Activated CD8-positive, alpha-beta memory T cell treated with anti-CD3 and anti-CD28 coated beads, Interleukin-2, amount 10 ng/mL, durations not matched to agents 7 days and 5 days (primary cell): ENCODE measurements at places on chromosomes 4 and X.

GRCh38 chr4:3708103-3708510, 58.1 kb upstream of the ADRA2C start:
- no peak overlapping the region for H3K4me3 ChIP-seq
- no peaks in the 10 kb centered on the region for H3K4me1 ChIP-seq
- no peaks in the 10 kb centered on the region for H3K36me3 ChIP-seq
- H3K27me3 ChIP-seq = peaks cover 3% of the 10 kb centered on the region
- no peak overlapping the region for H3K27ac ChIP-seq

DNA sequence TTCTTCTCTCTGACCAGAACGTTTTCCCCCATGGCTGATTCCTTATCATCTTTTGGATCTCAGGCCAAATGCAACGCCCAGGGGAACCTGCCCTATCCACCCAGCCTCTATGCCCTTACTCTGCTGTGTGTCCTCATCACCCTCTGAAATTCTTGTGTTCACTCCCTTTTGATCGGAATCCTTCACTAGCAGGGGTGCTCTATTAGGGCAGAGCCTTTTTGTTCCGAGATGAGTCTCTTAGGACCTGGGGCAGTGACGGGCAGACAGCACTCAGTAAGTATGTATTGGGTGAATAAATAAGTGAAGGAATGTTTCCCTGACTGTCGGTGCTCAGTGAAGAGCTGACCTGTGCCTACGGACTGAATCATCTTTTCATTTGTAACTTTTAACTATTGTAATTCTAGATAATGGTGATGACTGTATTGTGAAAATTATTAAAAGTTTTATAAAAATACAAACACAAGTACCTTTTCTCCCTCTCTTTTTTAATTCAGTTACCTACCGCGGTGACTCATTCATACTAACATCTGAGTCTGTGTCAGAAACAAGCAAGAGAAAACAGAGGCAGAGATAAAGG, 4.8 kb upstream of the TENM3 start:
- H3K4me1 ChIP-seq = no peaks in the 10 kb centered on the region
- H3K27ac ChIP-seq = no peak overlapping the region
- no peaks in the 10 kb centered on the region for H3K36me3 ChIP-seq
- no peak for DNase-seq
- no peaks in the 10 kb centered on the region for H3K27me3 ChIP-seq
- H3K4me3 ChIP-seq = no peak overlapping the region

DNA sequence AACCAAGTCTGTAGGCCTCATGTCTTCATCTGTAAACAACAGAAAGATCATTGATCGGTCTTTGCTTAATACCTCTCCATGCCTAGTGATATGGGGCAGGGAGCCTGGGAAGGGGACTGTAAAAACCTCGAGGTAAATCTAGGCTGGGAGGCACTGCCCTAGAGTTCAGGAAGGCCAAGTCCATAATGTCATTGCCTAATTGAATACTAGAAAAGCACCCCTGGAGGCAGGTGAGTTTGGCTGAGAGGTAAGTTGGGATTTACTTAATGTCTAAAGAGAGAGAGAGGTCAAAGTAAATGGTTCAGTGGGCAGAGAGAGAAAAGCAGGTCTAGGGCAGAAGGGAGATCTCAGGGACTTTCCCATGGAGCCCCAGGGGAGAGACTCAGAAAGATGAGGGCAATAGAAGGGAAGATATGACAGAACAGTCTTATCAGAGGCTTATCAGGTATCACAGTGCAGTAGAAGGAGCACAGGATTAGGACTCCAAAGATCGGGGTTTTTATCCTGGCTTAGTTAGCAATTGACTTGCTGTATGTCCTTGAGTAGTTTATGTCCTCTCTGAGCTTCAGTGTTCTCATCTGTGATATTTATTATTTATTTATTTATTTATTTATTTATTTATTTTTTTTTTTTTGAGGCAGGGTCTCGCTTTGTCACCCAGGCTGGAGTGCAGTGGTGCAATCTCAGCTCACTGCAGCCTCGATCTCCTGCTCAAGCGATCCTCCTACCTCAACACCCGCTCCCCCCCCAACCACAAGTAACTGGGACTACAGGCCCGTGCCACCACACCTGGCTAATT, 85.2 kb downstream of the SLC16A2 start:
- H3K27me3 ChIP-seq = no peaks in the 10 kb centered on the region
- no peak for DNase-seq

DNA sequence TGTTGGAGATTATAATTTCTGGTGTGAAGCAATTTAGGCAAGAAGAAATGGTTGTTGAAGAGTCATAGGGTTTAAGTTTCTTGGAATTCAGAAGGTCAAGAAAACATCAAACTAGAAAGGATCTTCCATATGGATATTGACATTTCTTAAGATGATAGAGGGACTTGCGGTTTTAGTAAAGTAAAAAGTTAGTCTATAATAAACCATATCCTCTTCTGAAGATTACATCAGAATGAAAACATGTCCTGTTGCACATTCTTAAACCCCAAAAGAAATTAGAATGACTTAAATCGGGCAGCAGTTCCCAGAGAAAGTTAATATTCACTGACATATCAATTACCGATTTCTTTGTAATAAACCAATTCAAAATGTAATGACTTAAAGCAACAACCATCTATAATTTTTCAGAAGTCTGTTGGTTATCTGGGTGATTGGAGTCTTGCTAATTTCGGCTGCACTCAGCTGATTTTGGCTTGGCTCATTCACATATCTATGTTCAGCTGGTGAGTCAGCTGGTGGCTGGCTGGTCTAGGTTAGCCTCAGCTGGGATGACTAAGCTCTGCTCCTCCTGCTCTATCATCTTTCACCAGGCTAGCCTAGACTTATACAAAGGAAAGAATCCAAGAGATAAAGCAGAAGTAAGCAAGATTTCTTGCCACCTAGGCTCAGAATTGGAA, 24.4 kb upstream of the DYNLT3 start:
- peak; percentile 49 for DNase-seq
- H3K36me3 ChIP-seq = peaks cover 9% of the 10 kb centered on the region
- H3K4me3 ChIP-seq = no peak overlapping the region
- H3K27ac ChIP-seq = no peak overlapping the region
- peaks cover 10% of the 10 kb centered on the region for H3K4me1 ChIP-seq

GRCh38 chrX:43808231-43808630, 74.0 kb downstream of the MAOB start:
- H3K4me1 ChIP-seq = peaks cover 4% of the 10 kb centered on the region
- H3K4me3 ChIP-seq = no peak overlapping the region
- peaks cover 1% of the 10 kb centered on the region for H3K36me3 ChIP-seq
- DNase-seq = no peak
- no peak overlapping the region for H3K27ac ChIP-seq
- H3K27me3 ChIP-seq = peaks cover 3% of the 10 kb centered on the region

DNA sequence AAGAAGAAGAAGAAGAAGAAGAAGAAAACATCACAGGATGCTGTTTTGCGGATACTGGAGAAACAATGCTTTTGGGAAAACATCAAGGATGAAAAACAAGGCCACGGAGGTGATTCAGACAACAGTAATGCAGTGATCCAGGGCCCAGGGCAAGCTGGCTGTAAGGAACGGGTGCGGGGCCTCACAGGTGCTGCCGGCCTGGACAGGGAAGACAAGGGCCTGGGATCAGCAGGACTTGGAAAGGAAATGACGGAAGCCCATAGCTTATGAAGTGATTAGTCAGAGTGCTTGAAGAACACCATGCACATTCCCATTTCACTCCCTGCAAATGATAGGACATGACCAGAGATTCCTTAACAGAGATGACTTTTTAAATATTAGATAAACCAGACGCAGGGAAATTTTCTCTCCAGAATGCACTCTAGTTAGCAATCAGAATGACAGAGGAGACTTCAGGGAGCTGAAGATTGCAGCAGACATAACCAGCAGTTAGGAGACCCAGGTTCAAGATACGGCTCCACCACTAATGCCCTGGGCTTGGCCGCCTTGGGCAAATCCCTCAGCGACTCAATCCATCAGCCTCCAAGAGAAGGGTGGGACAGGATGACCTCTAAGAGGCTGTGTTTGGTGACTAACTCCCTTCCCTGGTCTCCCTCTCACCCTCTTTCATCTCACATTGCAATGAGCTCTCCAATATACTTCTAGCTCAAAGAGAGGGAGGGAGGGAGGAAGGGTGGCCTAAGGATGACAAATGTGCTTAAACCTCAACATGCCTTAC, 54.1 kb downstream of the APBB2 start:
- no peaks in the 10 kb centered on the region for H3K4me1 ChIP-seq
- no peak overlapping the region for H3K27ac ChIP-seq
- peaks cover 2% of the 10 kb centered on the region for H3K27me3 ChIP-seq
- DNase-seq = no peak
- no peak overlapping the region for H3K4me3 ChIP-seq
- H3K36me3 ChIP-seq = no peaks in the 10 kb centered on the region

DNA sequence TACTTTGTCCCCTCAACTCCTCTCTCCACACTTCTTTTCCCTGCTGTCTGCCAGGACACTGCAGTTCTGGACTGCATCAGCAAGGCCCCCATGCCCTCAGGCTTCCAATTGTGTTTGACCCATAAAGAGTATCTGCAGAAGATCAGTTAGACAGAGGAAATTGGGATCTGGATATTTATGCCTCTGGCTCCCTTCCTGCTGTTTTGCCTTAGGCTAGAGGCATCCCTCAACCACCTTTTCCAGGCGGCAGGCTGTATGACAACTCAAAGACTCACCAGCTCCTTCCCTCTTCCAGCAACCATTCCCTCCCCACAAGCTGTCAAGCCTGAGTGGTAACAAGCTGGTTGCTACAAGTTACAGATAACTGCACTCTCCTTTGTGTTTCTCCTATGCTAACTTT, 66.4 kb upstream of the NDP start:
- no peaks in the 10 kb centered on the region for H3K4me1 ChIP-seq
- H3K27ac ChIP-seq = no peak overlapping the region
- DNase-seq = no peak
- H3K4me3 ChIP-seq = no peak overlapping the region
- no peaks in the 10 kb centered on the region for H3K27me3 ChIP-seq

DNA sequence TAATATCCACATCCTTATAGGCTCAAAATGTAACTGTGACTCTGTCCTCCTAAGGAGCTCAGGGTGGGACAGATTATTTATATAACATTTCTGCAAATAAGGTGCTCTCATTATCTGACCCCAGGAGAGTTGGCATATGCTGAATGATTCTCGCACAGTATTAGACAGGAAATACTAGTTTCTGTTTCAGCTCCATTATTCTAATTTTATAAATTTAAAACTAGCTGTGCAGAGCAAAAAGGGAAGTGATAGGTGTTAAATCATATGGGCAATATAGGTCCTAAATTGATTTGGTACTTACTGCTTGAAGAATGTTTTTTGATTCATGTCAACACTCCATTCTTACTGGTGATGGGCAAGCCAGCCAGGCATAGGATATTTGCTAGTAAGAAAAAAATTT, 141.5 kb downstream of the GLRA2 start:
- no peak overlapping the region for H3K4me3 ChIP-seq
- no peaks in the 10 kb centered on the region for H3K36me3 ChIP-seq
- DNase-seq = no peak
- no peak overlapping the region for H3K27ac ChIP-seq
- no peaks in the 10 kb centered on the region for H3K4me1 ChIP-seq

DNA sequence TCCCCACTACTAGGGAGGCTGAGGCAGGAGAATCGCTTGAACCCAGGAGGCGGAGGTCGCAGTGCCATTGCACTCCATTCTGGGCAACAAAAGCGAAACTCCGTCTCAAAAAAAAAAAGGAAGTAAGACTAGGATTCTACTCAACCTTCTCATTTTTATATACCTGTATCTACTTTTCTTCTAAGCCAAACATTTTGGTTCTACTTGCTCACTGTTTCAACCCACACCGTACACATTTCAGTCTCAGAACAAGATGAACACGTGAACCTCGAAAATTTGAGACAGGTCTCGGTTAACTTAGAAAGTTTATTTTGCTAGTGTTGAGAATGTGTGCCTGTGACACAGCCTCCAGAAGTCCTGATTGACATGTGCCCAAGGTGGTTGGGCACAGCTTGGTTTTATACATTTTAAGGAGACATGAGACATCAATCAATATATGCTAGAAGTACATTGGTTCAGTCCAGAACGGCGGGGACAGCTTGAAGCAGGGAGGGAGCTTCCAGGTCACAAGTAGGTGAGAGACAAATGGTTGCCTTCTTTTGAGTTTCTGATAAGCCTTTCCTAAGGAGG, 3.7 kb downstream of the ADD1 start:
- H3K36me3 ChIP-seq = peaks cover 10% of the 10 kb centered on the region
- no peaks in the 10 kb centered on the region for H3K27me3 ChIP-seq
- peaks cover 64% of the 10 kb centered on the region for H3K4me1 ChIP-seq
- peak overlapping the region; percentile 2 for H3K27ac ChIP-seq
- DNase-seq = peak; percentile 22
- H3K4me3 ChIP-seq = no peak overlapping the region

- no peaks in the 10 kb centered on the region for H3K36me3 ChIP-seq
- H3K4me3 ChIP-seq = no peak overlapping the region
- H3K4me1 ChIP-seq = no peaks in the 10 kb centered on the region
- no peak overlapping the region for H3K27ac ChIP-seq
- H3K27me3 ChIP-seq = no peaks in the 10 kb centered on the region
Measured at GRCh38 chrX:122868631-122869030, 315.4 kb upstream of the GRIA3 start.

DNA sequence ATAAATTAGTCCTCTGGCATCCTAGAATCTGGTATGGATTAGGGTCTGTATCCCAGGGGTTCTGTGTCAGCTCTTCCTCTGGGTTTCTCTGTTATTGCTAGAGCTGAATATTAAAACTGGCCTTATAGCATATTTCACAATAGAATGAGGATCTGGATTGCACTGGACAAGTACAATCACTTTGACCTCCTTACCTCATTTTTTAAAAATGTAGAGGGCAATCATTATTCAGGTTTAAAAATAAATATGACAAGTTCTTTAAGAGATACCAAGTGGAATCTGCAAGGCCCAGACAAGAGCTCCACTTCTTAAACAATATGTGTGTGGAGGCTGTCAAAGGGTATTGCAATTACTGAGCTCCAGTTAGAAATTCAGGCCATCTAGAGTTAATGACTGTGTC, 1.4 kb downstream of the PALLD start:
- H3K27me3 ChIP-seq = peaks cover 35% of the 10 kb centered on the region
- H3K27ac ChIP-seq = no peak overlapping the region
- H3K36me3 ChIP-seq = peaks cover 1% of the 10 kb centered on the region
- peaks cover 3% of the 10 kb centered on the region for H3K4me1 ChIP-seq
- no peak overlapping the region for H3K4me3 ChIP-seq

- H3K27me3 ChIP-seq = no peaks in the 10 kb centered on the region
- H3K27ac ChIP-seq = no peak overlapping the region
- DNase-seq = no peak
- H3K4me1 ChIP-seq = no peaks in the 10 kb centered on the region
- H3K36me3 ChIP-seq = no peaks in the 10 kb centered on the region
- no peak overlapping the region for H3K4me3 ChIP-seq
Measured at GRCh38 chr4:54793856-54794422, 136.2 kb downstream of the KIT start.
